ENCODE measurements at places on chromosomes 2 and 18.

- no peak for DNase-seq
Observed at GRCh38 chr2:31322371-31322770, 88.4 kb downstream of the EHD3 start.

DNA sequence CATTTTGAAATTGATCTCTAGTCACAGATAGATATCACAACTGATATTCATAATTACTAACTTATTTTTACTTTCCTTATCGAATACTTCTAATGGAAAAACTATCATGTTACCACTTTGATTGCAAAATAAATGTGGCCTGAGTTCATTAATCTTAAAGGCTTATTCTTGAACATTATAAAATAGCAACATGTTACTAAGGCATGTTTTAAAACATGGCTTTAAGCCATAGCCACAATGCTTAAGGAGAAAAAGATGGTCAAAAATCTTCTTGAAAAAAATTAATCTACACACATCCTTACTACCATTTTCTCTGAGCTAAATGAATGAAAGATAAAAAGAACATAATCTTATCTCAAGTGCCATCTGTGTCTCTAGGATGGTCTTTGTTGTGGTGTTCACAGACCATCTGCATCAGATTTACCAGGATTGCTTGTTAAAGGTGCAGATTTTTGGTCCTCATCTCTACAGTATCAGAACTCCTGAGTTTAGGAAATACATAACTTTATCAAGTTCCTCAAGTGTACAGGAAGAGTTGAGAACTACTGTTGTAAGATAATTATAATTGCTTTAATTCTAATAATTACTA is 15.3 kb downstream of the MTX2 start:
- DNase-seq: peak; percentile 88

DNA sequence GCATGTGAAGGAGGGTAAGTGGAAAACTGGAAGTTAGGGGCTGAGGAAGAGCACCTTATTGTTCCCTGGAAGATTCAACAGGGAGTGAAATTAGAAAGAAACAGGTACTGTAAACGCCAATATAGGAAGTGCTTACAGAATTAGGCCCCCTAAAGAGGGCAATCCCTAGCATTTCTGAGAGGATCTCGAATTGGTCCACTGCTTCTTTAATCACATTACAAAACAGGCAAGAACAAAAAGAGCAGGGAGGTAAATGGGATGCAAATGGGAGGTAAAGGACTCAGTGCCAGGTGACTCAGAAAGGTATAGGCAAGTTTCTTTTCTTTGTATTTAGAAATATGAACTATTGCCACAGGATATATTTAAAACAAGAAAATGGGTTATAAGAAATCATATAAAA is 116.4 kb upstream of the FANCL start:
- DNase-seq: no peak

DNA sequence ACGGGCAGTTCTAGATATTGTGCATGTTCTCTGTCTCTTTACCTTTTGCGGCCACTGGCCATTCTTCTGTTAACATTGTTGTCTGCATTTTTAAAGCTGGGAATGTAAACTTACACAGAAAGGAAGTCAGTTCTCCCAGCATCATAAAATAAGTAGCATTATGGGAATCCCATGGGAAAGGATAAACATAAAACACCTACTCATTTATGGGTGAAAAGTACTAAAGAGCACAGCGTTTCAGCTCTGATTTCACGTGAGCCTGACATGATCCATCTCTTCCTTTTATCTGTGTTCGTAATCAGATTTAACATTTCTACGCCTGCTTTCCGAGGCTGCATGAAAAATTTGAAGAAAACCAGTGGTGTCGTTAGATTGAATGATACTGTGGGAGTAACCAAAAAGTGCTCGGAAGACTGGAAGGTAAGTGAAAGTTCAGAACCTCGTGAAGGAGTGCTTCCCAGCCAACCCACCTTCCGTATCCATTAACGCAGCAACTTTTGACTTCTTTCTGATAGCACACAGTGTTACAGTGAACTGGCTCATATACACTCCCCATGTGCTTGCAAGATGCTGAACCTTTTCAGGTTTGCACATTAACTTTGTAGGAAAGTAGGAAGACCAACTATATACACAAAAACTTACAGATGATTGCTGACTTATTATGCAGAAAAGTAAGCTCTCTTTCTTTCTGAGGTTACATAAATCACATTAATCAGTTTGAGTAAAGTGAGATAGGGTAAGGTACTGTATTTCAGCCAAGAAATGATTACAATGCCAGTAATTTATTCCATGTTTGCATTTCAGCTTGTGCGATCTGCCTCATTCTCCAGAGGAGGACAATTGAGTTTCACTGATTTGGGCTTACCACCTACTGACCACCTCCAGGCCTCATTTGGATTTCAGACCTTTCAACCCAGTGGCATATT is 86.5 kb upstream of the TTC39C start:
- no peak for DNase-seq

- peak; percentile 85 for DNase-seq
Observed at GRCh38 chr18:13464432-13465123, 246.0 kb downstream of the LDLRAD4 start.

Measured in Jurkat, Clone E6-1 (cell line).